ENCODE measurements at places on chromosomes 1 and 21.

GRCh38 chr1:64864018-64864940 lies 102.1 kb downstream of the JAK1 start:
- DNase-seq: peak; percentile 89

DNA sequence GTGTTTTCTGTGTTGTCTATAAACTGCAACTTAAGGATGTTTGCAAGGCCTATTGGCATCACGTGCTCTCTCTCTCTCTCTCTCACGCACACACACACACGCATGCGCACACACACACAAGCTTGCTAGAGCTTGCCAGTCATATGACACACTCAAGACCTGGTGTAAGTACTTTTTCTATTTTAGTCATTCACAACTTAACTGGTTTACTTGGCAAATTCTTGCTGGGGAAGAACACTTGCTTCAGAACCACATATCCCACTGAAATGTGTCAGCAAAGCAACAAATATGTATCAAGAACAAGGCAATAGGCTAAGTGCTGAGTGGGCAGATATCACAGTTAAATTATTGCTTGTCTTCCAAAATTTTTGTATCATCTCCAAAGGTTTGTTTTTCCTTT lies 107.8 kb downstream of the DISC1 start:
- no peak for DNase-seq

DNA sequence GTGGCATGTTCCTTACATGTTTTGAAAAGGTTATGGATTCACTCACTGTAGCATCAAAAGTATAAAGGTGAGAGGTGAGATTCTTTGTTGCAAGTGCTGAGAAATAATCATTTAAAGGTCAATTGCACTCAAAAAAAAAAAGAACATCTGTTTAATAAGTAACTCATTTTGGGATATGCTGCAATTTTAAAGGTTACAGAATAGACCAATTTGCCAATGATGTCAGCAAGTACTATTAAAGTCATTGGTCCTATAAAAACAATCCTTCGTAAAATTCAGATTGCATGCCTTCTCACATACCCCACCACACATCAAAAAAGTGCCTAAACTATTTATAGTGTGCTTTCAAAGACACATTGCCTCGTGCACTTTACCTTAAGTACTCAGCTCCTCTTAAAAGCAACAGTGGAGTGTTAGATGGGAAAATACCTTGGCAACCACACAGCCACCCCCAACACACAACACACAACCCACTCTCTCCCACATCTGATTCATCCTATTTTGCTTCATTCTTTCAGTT lies 218.2 kb upstream of the ADGRL2 start:
- DNase-seq: no peak

- no peak for DNase-seq
Observed at GRCh38 chr21:31660259-31660565, 719 bp downstream of the SOD1 start.

DNA sequence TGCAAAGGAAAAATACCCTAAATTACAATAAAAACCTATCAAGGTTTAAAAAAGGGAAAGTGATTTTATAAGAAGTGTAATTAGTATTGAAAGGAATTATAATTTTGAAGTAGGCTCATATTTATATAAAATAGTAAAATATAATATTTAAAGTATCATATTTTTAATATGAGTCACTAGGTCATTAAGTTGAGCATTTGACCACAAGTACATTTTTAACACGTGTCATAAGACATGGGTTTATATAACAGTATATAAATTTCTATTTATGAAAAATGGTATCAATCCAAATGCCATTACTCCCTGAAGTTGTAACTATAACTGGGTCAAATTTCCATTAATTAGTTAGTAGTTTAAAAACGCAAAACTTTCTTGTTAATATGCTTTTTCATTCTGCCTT lies 365.9 kb downstream of the COL11A1 start:
- no peak for DNase-seq

DNA sequence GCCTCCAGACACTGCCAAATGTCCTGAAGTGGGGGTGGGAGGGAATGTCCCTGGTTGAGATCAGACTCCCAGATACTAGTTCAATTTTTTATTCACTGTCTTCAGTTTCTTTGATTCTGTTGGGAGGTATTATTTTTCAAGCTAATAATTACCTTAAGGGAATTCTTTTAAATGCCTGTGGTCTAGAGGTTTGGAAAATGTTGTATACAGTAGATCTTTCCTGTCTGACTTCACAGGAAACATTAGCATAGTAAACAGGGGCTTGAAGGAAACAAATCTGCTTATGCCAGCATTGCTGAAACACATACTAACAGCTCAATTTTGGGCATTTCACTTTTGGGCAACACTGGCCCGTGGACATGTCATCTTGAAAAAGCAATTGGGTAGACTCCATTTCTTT lies 84.3 kb upstream of the HP1BP3 start:
- DNase-seq: no peak

- DNase-seq: no peak
Observed at GRCh38 chr1:30335389-30335996, 387.9 kb downstream of the MATN1 start.

GRCh38 chr1:116553386-116554115 lies 17.3 kb downstream of the CD58 start:
- no peak for DNase-seq

DNA sequence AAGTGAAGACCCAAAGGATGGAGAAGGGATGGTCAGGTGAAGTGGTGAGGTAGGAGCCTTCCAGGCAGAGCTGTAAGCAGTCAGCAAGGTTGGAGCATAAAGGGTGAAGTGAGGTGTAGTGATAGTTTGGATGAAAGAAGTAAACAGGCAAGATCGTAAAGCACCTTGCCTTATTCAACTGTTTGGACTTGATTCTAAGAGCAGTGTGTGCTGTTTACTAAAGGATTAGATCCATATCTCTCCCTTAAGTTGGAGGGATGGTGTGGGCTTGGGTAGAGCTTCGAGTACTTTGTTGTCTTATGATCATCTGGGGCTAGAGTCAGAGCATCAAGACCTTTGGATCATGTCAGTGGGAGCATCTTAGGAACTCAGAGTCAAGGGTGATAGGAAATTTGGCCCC lies 39.8 kb upstream of the CD34 start:
- no peak for DNase-seq

- no peak for DNase-seq
Observed at GRCh38 chr1:204376919-204377799, 17.4 kb upstream of the PLEKHA6 start.

GRCh38 chr1:29487291-29487690 lies 251.0 kb downstream of the PTPRU start:
- DNase-seq: no peak

DNA sequence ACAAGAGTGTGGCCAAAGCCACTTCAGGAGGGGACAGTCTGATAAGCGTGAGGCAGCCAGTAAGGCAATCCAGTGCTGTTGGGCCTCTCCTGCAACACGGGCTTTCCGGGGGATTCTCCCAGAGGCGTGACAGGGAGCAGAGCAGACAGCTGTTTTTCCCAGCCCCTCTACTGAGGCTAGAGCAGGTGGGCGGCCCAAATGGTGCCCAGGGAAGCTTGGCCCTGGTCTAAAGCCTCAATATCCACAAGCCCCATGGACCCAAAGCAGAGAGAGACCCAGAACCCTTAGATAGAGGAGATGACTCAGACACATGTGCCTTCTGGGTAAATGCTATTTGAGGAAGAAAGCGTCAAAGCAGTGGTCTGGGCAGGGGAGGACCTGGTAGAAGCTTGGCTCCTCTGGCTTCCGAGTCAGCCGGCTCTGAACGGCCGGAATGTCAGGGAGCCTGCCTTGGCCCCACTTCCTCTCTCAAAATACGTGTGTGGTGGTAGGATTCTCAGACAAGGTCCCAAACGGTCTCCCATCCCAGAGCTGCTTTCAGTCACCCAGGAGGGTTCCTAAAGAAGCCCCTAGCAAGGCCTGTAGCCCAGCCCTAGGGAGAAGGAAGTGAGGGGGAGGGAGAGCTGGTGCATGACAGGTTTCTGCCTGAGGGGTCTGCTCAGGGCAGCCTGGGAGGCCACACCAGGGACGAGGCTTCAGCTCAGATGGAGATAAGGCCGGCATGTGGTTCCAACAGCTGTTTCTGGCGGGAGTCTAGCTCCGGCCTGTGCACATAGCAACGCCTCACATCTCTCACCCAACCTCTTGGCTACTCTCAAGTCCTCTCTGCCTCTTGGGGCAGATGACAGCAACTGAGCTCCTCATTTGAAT lies 28.8 kb downstream of the PIK3C2B start:
- no peak for DNase-seq

GRCh38 chr1:163275222-163275621 lies 46.5 kb upstream of the NUF2 start:
- DNase-seq: no peak

DNA sequence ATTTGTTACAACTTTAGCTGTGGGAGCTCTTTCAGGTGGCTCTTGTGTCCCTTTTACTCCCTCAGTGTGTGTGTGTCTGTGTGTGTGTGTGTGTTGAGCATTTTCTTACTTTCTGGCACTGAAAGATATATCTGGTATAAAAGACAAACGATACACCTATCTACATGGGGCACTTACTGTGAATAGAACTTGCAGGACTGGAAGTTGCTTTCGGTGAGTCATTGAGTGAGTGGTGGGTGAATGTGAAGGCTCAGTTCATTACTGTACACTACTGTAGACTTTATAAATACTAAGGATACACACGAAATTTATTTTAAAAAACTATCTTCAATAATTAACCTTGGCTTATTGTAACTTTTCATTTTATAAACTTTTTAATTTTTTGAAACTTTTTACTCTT lies 38.7 kb downstream of the BTBD8 start:
- DNase-seq: no peak

GRCh38 chr1:24344090-24344742 lies 25.1 kb downstream of the GRHL3 start:
- no peak for DNase-seq

DNA sequence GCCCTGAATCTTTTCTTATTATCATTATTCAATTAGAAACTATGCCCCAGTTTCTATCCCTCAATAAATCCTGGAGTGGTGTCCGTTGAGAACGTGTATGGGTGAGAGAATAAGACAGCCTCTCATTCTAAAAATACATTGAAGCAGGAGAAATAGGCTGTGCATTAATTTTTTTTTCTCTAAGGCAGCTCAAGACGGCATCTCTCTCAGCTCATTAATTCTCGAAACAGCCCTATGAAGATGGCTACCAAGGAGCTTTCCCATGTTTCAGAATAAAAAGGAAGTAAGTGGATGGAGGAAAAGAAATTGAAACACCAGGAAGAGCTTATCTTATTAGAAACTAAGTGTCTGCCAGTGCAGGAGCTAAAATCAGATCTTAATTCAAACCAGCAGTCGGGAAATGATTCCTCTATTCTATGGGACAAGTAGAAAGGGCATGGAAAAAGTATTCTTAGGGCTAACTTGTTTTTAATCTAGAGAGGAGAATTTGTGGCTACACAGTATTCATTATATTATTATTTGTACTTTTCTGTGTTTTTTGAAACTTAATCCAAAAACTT lies 347.1 kb upstream of the PLD5 start:
- DNase-seq: no peak

DNA sequence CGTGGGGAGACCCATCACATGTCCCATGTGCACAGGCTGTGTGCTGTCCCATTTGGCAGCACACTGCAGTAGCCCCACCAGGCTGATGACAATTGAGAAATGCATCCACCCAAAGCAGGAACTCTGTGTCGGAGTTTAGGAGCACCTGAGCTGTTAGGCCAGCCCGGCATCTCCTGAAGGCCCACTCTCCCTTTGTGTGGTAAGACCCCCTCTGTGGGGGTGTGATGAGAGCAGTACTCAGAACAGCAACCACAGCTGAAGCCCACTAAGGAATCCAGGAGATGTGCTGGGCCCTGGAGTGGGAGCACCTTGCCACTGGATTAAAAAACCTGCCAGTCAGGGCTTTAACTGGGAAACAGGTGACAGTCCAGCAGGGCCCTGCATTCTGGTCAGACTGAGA lies 37.2 kb downstream of the FCRL5 start:
- DNase-seq: no peak

DNA sequence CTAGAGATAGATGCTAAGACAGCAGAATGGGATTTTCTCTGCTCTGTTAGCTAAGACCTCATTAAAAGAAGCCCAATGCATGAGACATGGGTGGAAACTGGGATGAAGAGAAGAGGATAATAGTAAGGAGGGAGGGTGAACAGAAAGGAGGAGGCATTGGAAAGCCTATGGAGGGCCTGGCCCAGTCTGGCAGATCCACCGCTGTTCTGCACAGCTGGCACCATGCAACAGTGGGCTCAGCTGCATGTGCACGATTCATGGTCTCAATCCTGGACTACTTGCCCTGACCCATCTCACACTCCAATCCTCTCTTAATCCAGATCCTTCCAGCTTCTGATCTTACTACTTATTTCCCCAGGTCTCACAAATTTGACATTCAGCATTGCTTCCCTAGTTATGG lies 2.2 kb downstream of the PHC2 start:
- DNase-seq: no peak

GRCh38 chr1:245484176-245484575 lies 329.4 kb downstream of the KIF26B start:
- no peak for DNase-seq

DNA sequence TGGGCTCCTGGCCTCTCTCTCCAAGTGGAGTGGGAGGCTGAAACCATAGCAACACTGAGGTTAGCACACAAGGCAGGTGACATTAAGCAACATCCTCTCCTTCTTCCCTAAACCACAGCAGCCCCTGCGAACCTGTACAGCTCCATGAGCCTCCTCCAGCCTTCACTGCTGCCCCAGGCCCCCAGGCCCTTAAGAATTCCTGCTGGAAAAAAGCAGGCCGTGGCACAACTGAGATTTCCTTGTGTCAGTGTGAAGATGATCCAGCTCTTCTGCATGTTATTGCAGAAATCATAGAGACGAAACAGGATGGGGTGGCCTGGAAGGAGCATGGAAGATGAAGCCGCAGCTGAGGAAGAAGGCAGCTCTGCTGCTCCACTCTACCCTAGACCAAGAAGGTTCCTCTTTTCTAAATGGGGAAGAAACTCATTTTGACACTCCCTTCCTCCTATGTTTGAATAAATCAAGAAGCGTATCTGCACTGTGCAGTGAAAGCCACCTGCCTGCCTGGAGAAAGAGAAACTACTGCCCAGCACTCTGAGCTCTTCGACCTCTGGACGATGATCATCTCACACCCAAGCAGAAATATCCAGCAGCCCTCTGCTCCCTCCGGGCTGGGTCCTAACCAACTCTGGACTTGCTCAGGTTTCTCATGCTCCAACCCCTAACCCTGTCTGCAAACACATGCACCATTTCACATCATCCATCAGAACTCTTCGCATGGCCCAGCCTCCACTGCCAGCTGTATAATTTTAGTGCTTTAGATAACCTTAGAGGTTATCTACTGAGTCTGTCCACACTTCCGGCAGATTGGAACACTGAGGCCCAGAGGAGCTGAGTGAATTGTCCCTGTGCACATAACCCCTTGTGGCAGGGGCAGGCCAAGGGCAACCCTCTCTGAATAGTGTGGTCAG lies 20.7 kb downstream of the SH3BP5L start:
- no peak for DNase-seq

- no peak for DNase-seq
Observed at GRCh38 chr1:212814537-212815334, 23.0 kb downstream of the TATDN3 start.
